Thymus (tissue), 14 donors: ENCODE measurements at places on chromosomes 7 and 10. TPM values are rescaled to one million over a fixed set of nuclear protein-coding genes. Genes with fewer than 3 reads are reported as not detected.

Gene PGAM2
- total RNA-seq, result 31.0 TPM

DNA sequence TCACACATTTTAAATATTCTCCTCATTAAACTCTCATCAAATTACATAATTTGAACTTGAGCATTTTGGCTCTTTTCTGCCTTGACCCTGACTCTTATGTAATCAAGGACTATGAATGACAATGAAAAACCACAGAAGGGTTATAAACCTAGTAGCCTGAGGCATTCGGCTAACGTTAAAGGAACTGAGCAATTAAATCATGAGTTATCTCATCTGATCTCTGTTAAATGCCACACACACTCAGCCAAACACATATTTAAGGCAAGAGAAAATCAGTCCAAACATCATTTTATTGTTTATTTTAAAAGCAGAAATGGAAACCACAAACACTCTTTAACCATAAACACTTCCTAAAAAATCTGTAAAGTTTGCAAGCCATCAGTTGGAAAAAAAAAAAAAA lies 204.3 kb downstream of the DGKI start:
- no peak overlapping the region for H3K27ac ChIP-seq
- no peaks in the 10 kb centered on the region for H3K4me1 ChIP-seq
- DNase-seq, result no peak
- H3K36me3 ChIP-seq, result no peaks in the 10 kb centered on the region
- no peaks in the 10 kb centered on the region for H3K27me3 ChIP-seq

GRCh38 chr10:21953585-21954057 lies 49.9 kb downstream of the DNAJC1 start:
- H3K27me3 ChIP-seq, result no peaks in the 10 kb centered on the region
- no peak overlapping the region for H3K27ac ChIP-seq
- H3K4me3 ChIP-seq, result no peak overlapping the region
- H3K4me1 ChIP-seq, result no peaks in the 10 kb centered on the region
- no peaks in the 10 kb centered on the region for H3K36me3 ChIP-seq
- DNase-seq, result peak; percentile 13

DNA sequence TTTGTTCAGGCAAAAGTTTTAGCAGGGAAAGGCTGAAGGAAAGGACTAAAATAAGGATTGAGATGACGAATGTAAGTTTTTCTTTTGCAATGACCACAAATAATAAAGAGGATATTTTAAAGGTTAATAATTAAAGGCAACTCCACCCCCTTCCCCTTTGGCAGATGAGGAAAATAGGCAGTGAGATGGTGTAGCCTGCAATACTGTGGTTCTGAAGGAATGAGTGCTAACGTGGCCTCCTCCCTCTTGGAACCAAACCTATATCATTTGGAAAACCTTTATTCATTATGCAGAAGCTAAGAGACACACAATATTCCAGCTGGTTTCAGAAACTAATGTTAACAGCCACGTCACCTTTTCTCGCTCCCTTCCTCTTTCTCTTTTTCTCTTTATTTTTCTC lies 70.9 kb upstream of the COL1A2 start:
- no peak for DNase-seq
- H3K27ac ChIP-seq, result no peak overlapping the region
- H3K36me3 ChIP-seq, result no peaks in the 10 kb centered on the region

- no peak overlapping the region for H3K4me3 ChIP-seq
- DNase-seq, result no peak
- no peaks in the 10 kb centered on the region for H3K36me3 ChIP-seq
- no peaks in the 10 kb centered on the region for H3K4me1 ChIP-seq
- no peak overlapping the region for H3K27ac ChIP-seq
- no peaks in the 10 kb centered on the region for H3K27me3 ChIP-seq
These were observed 536.3 kb downstream of the KCNMA1 start for GRCh38 chr10:77101341-77101740.
